ENCODE measurements at places on chromosomes 11 and 22.
A peak's percentile ranks its signal among the peaks of the same experiment; 100 is the strongest.

DNA sequence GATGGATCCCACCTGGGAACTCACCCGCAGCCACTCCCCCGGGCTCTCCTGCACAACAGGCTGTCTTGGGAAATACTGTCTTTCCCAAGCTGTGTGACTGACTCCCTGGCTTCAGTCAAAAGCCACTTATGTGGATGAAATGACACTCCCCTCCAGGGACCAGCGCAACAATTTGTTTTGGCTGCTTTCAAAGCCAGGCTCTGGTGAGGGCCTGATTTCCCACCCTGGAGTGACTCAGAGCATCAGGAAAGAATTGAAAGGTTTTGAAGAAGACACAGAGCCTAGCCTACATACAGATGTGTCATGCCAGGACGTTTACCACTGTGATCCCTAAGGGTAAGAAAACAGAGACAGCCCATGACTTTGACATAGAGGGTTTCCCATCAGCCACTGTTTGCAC, 550.5 kb downstream of the MIAT start:
- no peak for DNase-seq

- DNase-seq: no peak
Measured at GRCh38 chr11:28140689-28141455, 32.7 kb downstream of the METTL15 start.

DNA sequence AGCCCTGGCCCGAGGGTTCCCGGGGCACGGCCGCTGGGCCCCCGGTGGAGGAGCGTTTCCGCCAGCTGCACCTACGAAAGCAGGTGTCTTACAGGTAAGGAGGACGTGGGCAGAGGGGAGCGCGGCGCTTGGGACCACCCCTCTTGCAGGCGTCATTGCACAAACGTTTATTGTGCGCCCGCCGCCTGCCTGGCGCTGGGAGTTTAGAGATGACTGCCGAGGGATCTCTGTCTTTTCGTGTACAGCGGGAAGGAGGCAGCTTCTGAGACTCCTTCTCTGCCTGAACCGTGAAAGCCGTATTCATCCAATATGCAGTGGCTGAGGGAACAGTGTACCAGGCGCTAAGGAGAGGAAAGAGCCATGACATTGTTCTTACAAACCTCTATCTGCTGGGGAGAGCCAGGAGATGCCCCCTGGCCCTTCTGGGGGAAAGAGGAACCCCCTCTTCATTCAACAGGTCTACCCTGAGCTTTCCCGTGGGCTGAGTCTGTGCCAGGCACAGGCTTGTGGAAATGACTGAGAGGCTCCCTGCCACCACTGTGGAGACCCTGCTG, 13.8 kb upstream of the DGKZ start:
- DNase-seq: no peak

GRCh38 chr11:69642913-69643632, 2.1 kb downstream of the CCND1 start:
- DNase-seq: peak; percentile 67

- DNase-seq: no peak
Measured at GRCh38 chr11:102846292-102846691, 2.9 kb upstream of the MMP3 start.

GRCh38 chr11:5124891-5125620, 13.1 kb downstream of the OR52A5 start:
- no peak for DNase-seq

- DNase-seq: no peak
Measured at GRCh38 chr11:103085758-103086365, 6.1 kb downstream of the DCUN1D5 start.

- DNase-seq: no peak
Measured at GRCh38 chr11:65426839-65427690, 4.5 kb downstream of the NEAT1 start.

- DNase-seq: no peak
Measured at GRCh38 chr11:2041963-2042362, 44.3 kb upstream of the H19 start.

- DNase-seq: no peak
Measured at GRCh38 chr11:112539741-112540140, 279.1 kb upstream of the PLET1 start.

GRCh38 chr11:72776117-72776843, 17.6 kb downstream of the STARD10 start:
- DNase-seq: no peak

DNA sequence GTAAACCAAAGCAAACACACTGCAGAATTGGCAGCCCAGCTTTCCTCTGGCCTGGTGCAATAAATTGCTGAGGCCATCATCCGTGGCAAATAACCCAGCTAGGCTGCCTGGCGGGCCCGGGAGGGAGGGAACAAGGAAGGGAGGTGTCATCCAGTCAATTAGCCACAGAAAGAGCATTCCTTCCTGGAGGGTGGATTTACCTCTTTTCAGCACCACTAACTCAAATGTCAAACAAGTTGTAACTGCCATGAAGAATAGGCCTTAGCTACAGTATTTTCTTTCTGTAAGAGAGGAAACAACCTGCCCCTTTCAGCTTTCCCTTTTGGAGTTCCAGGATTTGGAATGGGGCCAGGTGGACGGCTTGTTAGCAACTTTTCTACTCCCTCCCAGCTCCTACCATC, 163.8 kb upstream of the BDNF start:
- DNase-seq: no peak

DNA sequence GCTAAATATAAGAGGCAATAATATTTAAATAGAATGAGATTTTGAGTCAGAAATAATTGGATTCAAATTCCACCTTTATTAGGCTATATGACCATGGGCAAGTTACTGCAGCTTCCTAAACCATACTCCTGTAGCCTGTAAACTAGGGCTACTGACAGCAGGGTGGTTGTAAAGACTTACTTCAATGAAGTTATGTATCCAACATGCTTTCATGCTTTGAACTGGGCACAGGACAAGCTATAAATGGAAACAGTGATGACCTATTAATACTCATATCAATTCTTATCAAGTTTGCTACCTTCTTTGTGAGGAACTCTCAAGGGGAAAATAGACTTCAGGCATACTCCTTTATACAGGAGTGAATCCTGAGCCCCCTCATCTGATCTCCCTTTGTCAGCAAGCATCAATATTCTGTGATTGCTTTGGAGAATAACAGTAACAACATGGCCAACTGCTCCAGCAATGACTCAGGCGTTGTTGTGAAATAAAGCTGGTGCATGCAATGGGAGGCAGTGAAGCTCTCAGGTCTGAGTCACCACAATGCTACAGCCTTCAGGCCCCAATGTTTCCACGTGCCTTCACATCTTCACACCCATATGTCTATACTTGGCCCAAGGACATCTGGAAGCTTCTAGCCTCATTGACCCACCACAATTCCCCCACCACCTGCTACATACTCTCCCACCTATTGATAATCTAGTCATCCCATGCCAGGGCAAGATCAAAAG, 102.5 kb downstream of the KCNA4 start:
- DNase-seq: no peak

DNA sequence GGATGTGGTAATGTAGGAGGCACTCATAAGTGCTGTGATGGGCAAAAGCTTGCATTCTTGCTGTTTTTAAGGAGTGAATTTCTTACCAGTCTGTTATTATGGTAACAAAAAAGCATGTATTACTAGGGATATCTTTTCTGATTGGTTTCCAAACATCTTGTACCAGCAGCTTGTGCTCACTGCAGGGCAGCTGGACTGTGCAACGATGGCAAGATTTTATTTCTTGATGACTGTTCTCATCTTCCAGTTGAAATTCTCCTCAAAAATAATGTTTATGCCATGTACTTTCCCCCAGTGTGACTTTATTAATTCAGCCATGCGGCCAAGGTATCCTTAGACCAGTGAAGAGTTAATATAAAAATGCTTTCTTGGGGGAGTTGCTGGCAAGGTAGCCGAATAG, 35.4 kb downstream of the EMSY start:
- DNase-seq: no peak

- no peak for DNase-seq
Measured at GRCh38 chr11:86577644-86578636, 94.5 kb downstream of the ME3 start.

DNA sequence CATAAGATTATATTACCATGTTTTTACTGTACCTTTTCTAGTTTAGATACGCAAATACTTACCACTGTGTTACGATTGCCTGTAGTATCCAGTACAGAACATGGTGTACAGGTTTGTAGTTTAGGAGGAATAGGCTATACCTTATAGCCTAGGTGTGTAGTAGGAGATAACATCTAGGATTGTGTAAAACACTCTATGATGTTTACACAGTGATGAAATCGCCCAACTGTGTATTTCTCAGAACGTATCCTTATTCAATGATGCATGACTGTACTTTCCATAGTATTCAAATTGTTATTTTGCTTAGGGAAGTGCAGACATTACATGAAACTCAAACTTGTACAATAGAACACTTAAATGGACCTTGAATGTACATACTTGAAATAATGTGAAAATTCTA, 188.1 kb upstream of the PDGFD start:
- DNase-seq: no peak

DNA sequence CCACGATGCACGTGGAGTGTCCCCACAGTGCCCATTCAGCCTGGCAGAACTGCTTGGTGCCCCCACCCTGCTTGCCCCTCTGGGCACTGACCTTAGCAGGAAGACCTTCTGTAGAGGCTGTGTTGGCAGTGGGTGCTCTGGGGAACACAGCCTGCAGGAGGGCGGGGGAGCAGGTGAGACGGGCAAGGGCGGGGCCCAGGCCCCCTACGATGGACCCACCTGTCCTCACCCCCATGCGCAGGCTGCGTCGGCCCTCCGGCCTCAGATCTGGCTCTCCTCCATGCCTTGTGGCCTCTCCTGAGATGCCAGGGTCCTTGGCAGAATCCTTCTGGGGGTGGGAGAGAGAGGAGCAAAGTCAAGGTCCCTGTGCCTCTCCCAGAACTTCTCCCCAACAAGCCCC, 10.9 kb downstream of the CDC42BPG start:
- no peak for DNase-seq
